ENCODE measurements at places on chromosomes 5 and 9.

DNA sequence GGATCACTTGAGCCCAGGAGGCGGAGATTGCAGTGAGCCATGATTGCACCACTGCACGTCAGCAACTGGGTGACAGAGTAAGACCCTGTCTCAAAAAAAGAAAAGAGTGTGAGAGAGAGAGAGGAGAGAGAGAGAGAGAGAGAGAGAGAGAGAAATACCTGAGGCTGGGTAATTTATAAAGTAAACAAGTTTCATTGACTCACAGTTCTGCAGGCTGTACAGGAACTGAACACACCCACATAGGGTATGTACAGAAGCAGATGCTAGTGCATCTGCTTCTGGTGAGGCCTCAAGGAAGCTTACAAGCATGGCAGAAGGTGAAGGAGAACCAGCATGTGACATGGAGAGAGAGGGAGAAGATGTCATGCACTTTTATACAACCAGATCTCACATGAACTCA lies 46.4 kb upstream of the CHD1 start:
- no peak for DNase-seq

GRCh38 chr9:137694236-137694959 lies 75.6 kb downstream of the EHMT1 start:
- DNase-seq = no peak

GRCh38 chr5:68911840-68912690 lies 181.7 kb upstream of the SLC30A5 start:
- no peak for DNase-seq

DNA sequence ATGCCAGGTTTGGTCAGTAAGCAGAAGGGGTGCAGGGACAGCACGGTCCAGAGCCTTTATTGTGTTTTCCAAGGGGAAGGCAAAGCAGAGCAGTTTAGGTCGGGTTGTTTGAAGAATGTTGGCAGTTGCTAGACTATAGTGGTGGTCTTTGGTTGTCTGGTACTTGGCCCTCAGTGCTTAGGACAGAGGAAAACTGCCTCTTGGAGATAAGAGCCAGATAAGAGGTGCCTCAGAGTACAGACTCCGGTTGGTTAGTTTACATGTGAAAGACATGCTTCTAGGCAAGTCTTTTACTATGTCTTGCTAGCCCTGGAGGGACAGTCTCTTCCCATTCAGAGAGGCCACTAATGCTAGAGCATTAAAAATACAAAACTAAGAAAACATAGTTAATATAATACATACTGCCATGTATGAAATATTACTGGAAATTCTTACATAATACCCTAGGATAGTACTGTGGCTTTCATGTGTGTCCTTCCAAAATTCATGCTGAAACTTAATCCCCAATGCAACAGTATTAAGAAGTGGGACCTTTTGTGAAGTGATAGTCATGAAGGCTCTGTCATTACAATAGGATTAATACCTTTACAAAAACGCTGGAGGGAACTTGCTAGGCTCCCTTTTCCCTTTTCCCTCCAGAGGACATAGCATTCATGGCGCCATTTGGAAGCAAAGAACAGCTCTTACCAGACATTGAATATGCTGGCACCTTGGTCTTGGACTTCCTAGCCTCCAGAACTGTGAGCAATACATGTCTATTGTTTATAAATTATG lies 280.4 kb downstream of the TMEM167A start:
- DNase-seq = no peak

DNA sequence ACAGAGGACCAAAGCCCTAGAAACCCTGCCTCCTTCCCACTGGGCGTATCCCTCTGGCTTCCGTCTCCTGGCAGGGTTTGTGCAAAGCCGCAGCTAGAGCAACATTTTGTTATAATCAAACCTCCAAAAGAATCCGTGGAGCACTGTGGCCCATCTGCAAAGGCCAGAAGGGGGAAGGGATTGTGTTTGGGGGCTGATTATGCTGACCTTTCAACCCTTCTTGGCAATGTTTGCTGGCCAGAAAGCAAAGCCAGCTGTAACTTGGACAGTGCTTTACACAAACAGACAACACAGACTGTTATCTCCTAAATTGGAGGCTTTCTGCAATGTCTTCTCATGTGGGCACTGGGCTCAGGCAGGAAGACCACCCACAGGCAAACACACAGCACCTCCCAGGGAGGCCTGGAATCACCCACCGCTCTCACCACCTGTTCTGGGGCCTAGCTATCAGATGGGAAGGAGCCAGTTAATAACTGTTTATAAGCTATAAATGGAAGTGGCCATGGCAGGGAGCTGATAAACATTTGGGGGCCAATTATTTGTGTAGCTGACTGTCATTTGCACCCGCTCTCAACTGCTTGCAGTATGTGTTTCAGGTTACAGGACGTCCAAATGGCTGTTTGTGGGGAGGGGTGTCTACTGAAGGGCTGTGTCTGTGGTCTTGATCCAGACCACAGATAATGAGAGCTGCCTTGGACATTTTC lies 121.6 kb upstream of the ERCC6L2 start:
- no peak for DNase-seq

- no peak for DNase-seq
These were observed 7.6 kb upstream of the TRMT10B start for GRCh38 chr9:37745970-37746369.

- DNase-seq = no peak
These were observed 59.9 kb upstream of the ZFR start for GRCh38 chr5:32504329-32504988.

GRCh38 chr5:122192497-122193496 lies 63.5 kb downstream of the ZNF474 start:
- no peak for DNase-seq

GRCh38 chr5:74424162-74424868 lies 216.2 kb downstream of the ENC1 start:
- no peak for DNase-seq

DNA sequence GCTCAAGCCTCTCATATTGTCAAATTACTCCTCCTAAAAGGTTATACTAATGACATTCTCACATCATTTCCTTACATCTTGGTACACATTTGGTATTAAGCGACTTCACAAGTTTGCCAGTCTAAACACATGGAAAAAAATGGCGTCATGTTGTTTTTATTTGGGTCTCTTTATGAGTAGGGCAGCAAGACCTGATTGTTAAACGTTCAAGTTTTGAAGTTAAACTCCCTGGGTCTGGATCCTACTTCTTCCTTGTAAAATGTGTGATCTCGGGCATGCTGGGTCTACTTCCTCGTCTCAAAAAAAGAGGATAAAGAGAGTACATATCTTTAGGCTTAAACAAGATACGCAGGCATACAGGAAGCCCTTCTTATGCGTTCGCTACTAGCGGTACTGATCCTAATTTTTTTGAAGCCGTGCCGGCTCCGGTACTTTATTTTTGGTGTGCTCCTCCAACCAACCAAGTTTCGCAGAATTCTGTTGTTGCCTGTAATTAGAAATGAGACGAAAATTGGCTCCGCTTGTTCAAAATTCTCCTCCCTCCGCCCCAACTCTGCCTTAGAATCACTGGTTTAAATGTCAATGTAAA lies 596 bp upstream of the CDC37L1 start:
- DNase-seq = no peak

GRCh38 chr5:59765446-59765845 lies 128.1 kb downstream of the PDE4D start:
- no peak for DNase-seq

- DNase-seq = no peak
These were observed 12.8 kb upstream of the SPATA24 start for GRCh38 chr5:139416651-139417050.

DNA sequence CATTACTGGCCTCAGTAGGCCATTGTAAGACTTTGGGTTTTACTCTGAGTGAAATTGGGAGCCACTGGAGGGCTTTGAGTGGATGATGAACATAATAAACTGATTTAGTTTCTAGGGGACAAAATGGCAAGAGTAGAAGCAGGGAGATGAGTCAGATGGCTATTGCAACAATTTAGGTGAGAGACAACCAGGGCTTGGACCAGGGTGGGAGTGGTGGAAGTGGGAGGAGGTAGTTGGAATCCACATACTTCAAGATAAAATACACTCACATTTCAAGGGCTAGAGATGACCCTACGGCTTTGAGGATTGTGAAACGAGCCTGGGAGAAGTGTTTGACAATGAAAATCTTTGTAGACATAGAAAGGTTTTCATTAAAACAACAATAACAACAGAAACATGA lies 136.3 kb downstream of the ACTBL2 start:
- no peak for DNase-seq

GRCh38 chr9:30673132-30673531 lies 1711.3 kb upstream of the ACO1 start:
- DNase-seq = no peak

DNA sequence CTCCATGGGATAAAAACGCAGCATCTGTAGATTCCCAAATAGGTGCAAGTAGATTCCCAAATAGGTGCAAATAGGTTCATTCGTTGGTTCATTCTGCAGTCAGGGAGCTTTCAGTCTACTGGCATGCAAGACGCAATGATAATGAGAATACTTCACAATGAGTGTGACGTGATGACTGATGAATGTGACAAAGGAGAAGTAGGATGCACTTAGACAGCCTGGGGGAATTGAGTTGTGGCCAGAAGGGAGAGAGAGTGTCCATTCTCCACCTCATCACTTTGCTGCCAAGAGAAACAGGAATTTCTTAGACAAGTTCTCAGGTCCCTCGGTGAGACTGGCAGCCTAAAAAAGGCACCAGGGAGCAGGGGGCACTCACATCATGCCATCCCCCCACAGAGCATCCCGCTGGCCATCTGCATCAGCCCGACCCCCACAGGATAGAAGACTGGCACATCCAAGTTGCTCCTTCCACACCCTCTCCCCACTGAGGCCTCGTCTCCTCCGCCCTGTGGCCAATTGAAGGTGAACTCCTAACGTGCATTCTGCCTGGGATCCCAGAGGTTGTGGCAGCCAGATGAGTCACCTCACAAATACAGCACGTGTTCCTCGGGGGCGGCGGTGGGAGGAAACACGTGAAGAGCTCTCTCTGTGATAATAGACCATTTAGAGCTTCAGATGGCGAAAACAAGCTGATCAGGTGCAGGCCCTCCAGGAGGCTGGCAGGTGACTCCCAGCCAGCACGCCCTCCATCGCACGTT lies 19.9 kb upstream of the KCNIP1 start:
- DNase-seq = no peak

DNA sequence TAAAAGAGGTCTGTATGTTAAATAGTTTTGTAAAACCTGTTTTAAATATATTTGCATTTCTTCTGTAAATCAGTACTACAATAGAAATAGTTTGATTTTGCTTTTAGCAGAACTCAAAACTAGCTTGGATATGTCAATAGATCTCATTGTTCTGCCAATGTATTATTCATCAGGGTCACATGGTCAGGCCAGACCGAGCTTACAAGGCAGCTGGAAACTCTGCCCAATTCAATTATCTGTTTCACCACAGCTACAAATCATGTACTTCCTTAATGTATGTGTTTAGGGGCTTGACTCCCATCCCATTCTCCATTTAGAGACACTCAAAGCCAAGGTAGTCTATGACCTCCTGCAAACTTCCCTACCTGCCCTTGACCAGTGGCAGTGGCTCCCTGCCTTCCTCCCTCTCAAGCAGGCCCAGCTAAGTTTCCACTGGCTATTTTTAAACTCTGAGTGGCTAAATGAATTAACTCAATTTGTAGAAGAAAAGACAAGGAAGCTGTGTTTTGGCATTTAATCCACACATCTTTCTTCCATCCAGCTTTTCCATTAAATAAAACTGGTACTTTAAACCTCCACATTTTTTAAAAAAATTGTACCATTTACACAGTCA lies 46.4 kb upstream of the SELENOP start:
- DNase-seq = no peak

- no peak for DNase-seq
These were observed 5.2 kb upstream of the ANXA6 start for GRCh38 chr5:151162776-151163175.

DNA sequence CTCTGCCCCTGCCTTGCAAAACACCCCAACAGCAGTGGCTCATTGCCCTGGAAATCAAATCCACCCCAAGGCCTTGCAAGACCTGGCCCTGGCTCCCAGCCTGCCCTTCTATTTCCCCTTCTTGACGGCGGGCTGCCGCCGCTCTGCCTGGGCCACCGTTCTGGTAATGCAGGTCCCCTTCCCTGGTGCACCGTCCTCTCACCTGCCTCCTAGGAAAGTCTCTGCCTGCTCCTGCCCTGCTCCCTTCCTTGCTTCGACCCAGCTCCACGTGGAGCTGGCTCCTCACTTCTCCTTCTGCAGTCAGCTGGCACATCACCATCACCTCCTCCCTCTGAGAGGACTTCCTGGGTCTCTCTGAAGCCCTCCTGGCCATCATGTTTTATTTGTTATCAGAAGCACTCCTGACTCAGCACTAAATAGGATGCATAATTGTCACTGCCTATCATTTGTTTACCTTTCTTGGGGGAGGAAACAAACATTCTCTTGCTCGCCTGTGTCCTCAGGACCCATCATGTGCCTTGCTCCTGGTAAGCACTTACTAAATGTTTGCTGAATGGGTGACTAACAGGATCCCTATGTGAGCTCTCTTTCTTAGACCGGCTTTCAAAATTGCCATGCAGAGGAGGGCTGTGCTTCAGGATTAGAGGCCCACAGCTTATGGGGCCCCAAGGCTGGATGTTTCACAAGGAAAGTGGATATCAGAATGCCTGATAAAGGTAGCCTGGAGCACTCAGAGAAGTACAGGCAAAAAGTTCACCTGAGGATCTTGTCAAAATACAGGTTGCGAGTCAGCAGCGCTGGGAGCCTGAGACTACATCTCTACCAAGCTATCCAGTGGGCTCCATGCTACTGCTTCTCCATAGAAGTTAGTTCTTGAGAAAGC lies 19.6 kb upstream of the C5orf47 start:
- DNase-seq = no peak

DNA sequence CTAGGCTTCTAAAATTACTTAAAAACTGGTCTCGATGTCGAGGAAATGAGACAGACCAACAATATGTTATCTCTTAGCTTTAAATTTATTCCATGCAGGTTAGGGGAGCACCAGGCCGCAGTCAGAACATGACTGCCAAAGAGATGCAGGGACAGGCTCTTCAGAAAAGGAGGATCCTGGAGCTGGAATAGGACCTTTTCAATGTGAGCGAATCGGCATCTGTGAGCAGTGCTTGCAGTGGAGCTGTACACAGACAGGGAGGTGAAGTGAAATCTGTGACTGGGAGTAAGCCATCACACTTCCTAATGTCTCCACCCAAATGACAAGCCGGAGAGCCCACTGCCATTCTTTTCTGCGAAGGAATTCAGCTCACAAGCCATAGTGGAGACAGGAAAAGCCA lies 78.2 kb downstream of the EFNA5 start:
- DNase-seq = no peak
